ENCODE measurements at places on chromosomes 7 and 10. TPM values are rescaled to one million over a fixed set of nuclear protein-coding genes. Genes with fewer than 3 reads are reported as not detected.

ARHGEF35 gene
- 16.5 TPM for total RNA-seq

PRLHR gene
- not detected for total RNA-seq

IL6 gene
- total RNA-seq, result not detected

WIPF3 gene
- total RNA-seq, result 0.61 TPM

ABCC2 gene
- 0.70 TPM for total RNA-seq

GPR146 gene
- 12.8 TPM for total RNA-seq

IDE gene
- 32.2 TPM for total RNA-seq

CCDC3 gene
- 34.3 TPM for total RNA-seq

- no peak overlapping the region for H3K27ac ChIP-seq
- no peak for DNase-seq
- H3K4me1 ChIP-seq, result no peaks in the 10 kb centered on the region
- H3K4me3 ChIP-seq, result no peak overlapping the region
- H3K27me3 ChIP-seq, result no peaks in the 10 kb centered on the region
- no peaks in the 10 kb centered on the region for H3K36me3 ChIP-seq
Measured at GRCh38 chr7:93164766-93165165, 16.6 kb upstream of the SAMD9L start.

GRCh38 chr10:112899391-112900065 lies 50.5 kb upstream of the TCF7L2 start:
- no peaks in the 10 kb centered on the region for H3K36me3 ChIP-seq
- H3K27me3 ChIP-seq, result no peaks in the 10 kb centered on the region
- DNase-seq, result no peak
- H3K4me3 ChIP-seq, result no peak overlapping the region
- H3K27ac ChIP-seq, result no peak overlapping the region

- no peak overlapping the region for H3K4me3 ChIP-seq
- no peak for DNase-seq
Measured at GRCh38 chr7:140669352-140669751, 3.4 kb upstream of the ADCK2 start.

DNA sequence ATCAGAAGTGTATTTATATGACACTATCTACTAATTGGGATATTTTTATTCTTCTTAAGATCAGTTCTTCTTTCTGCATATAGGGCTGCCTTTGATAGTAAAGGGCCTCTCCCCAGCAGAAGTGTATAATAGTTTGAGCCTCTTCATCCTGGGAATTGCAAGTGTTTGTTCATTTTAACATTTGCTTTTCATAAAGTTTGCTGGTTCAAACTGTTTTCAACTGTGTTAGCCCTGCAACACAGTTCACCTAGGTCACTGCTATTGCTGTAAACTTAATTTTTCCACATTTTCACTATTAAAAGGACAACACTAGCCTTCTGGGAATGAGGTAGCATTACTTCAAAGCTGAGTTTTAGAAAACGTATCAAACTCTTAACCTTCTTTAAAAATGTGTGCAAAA lies 2.8 kb downstream of the JAZF1 start:
- no peaks in the 10 kb centered on the region for H3K27me3 ChIP-seq
- H3K4me1 ChIP-seq, result peaks cover 44% of the 10 kb centered on the region
- no peak overlapping the region for H3K4me3 ChIP-seq
- no peak for DNase-seq

GRCh38 chr10:124545351-124546054 lies 83.9 kb downstream of the LHPP start:
- no peaks in the 10 kb centered on the region for H3K27me3 ChIP-seq
- H3K4me1 ChIP-seq, result peaks cover 12% of the 10 kb centered on the region
- H3K4me3 ChIP-seq, result no peak overlapping the region
- H3K27ac ChIP-seq, result no peak overlapping the region
- DNase-seq, result no peak
- no peaks in the 10 kb centered on the region for H3K36me3 ChIP-seq

- no peak for DNase-seq
- no peaks in the 10 kb centered on the region for H3K36me3 ChIP-seq
- no peak overlapping the region for H3K4me3 ChIP-seq
Measured at GRCh38 chr7:102292813-102293798, 6.4 kb downstream of the SH2B2 start.

- no peaks in the 10 kb centered on the region for H3K27me3 ChIP-seq
- H3K4me3 ChIP-seq, result no peak overlapping the region
- no peaks in the 10 kb centered on the region for H3K36me3 ChIP-seq
- no peak overlapping the region for H3K27ac ChIP-seq
- no peak for DNase-seq
- peaks cover 4% of the 10 kb centered on the region for H3K4me1 ChIP-seq
Measured at GRCh38 chr10:110448682-110449418, 48.9 kb upstream of the DUSP5 start.

DNA sequence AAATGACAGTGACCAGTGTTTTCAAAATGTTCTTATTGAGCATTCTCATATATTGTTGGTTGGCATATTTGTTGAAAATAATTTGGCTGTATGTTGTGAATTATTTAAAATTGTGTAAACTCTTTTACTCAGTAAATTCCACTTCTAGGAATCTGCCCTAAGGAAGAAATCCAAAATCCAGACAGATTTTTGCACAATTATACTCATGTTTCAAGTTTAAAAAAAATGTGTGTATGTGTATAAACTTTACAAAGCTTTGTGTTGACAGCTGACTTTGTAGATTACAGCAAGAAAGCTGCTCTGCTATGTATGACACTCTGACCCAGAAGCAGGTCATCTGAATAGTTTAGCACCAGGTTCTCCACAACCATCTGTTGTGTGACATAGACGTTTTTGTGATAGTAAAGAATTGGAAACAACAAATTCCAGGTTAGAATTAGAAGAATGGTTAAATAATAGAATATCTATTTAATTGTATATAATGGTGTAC lies 21.6 kb downstream of the KIFBP start:
- H3K27me3 ChIP-seq, result no peaks in the 10 kb centered on the region
- DNase-seq, result no peak
- no peak overlapping the region for H3K27ac ChIP-seq
- H3K36me3 ChIP-seq, result peaks cover 11% of the 10 kb centered on the region

- no peaks in the 10 kb centered on the region for H3K4me1 ChIP-seq
- H3K27me3 ChIP-seq, result no peaks in the 10 kb centered on the region
- no peak for DNase-seq
Measured at GRCh38 chr7:34652809-34653208, 5.2 kb upstream of the NPSR1 start.

DNA sequence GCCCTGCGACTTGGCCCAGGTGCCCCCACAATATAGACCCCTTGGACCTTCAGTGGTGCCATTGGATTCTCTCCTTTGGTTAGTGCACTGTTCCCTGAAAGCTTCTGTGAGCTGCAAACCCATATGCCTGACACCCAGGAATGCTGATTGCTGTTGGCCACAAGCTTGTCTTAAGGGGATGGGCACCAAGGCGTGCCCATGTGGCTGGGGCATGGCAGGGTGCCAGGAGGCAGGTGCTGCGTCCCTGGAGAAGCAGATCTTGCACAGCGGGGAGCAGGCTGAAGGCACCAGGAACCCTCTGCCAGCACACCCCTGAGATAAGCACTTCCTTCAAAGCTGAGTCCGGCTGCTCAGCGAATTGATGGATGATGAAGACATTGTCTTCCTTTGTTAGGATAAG lies 411.8 kb downstream of the SDK1 start:
- H3K4me3 ChIP-seq, result no peak overlapping the region
- no peak for DNase-seq
- H3K36me3 ChIP-seq, result no peaks in the 10 kb centered on the region
- no peaks in the 10 kb centered on the region for H3K4me1 ChIP-seq

All from esophagus squamous epithelium (tissue), 5 donors.